Stimulated activated CD4-positive, alpha-beta T cell treated with anti-CD3 and anti-CD28 coated beads, Interleukin-15, amount 100 ng/mL, for 48 hours (primary cell): ENCODE measurements at places on chromosomes 2 and 18.

DNA sequence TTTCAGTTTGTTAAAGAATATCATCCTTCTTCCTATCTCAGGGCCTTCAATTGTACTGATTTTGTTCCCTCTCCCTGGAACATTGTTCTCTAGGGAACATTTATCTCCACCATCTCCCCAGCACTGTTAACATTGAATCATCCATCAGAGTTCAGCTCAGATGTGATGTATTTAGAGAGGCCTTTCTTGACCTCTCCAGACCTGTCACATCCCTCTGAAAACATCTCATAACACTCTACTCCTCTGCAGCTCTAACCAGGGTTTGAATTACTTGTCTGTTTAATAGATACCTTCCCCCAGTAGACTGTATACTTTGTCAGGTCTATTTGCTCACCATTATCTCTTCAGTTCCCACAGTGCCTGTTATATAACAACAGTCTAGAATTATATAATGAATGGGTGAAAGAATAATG, 98.6 kb downstream of the GALNT1 start:
- DNase-seq: no peak

- DNase-seq: no peak
Observed at GRCh38 chr2:143428700-143429099, 299.5 kb downstream of the ARHGAP15 start.

DNA sequence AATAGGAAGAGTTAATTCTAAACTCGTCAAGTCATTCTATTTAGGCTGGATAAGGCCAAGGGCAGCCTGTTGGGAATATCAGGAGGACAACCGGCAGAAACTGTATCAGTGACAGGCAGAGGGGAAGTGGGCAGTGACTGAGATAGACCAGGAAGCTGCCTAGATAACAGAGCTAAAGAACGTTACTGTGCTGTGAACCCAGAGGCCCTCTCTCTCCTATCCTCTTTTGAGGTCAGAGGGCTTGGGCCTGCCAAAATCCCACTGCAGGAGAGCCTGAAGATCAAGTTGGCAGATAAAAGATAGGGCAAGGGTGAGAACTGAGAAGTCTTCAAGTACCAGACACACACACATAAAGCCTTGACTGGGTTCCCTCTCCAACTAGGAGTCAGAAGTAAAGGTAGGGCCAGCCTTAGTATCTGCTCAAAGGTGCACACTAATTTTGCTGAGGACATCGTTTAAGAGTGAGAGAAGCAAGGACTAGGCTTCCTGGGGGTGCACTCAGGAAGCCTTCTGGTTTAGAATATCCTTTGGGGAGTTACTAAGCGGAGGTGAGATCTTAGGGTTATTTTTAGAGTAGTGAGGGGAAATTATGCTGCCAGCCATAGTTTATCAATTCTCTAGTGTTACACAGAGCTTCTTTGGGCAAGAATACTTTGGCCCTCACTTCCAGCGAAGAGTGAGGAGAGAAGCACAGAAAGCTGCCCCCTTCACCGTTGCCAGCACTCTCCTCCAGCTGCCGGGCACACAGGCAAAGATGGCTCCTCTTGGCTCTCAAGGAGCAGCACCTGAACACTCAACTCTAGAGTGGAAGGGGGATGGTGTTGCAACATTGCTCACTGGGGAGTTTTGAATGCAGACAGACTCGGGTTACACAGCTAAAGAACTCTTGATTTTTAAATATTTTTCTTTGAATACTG, 9.8 kb downstream of the CAVIN2 start:
- no peak for DNase-seq

DNA sequence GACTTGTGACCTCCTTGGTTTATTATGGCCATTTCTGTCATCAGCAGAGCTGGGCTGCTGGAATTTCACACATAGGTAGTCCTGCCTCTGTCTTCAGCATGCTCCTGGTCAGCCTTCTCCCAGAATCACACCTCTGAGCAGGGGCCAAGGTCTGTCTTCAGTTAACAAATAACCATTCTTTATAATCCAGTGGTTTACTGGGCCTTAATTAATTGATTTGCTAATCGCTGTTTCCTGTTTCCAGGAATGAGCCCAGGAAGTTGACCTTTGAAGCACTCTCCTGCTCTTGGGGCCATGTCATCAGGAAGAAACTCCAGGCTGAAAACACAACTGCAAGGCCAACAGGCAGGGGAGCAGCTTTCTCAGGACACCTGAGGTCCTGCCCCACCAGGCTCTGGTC, 278.5 kb downstream of the SRBD1 start:
- DNase-seq: no peak

DNA sequence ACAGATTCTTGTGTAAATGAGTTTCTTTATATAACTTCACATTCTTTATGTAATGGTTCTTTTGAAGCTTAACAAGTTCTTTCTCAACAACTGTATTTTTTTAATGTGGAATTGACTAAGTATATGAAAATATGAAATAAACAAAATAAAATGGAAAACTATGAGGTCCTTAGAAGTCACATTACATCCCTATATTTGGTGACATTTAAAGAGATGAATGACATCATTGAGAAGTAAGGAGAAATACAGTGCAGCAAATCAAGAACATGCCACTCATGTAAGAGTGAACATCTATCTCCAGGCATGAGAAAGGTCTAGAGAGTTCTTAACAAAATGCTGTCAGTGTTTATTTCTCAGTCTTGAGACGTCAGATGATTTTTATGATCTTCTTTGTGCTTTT, 39.0 kb upstream of the AAK1 start:
- no peak for DNase-seq

GRCh38 chr2:12429779-12430406, 286.8 kb upstream of the TRIB2 start:
- DNase-seq: no peak

DNA sequence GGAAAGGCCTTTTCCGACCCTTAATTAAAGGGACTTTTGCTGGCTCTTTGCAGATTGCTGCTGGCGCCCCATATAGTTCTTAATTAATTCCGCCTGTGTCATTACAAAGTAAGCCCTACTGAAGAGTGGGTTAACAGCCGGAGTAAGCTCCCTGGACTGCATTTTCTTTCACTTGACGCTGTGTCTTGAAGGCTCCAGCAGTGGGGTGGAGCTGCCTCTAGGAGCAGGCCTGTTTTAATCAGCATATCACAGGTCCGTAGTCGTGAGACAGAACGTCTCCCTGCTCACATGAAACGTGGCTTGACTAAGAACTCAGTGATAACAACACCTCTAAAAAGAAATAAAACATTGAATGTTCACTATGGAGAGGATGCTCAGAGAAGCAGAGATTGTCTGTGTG, 329.9 kb upstream of the RAB12 start:
- no peak for DNase-seq

- DNase-seq: no peak
Observed at GRCh38 chr2:66501267-66501666, 66.3 kb downstream of the MEIS1 start.

GRCh38 chr2:129828792-129829191, 150.7 kb upstream of the RAB6C start:
- no peak for DNase-seq

DNA sequence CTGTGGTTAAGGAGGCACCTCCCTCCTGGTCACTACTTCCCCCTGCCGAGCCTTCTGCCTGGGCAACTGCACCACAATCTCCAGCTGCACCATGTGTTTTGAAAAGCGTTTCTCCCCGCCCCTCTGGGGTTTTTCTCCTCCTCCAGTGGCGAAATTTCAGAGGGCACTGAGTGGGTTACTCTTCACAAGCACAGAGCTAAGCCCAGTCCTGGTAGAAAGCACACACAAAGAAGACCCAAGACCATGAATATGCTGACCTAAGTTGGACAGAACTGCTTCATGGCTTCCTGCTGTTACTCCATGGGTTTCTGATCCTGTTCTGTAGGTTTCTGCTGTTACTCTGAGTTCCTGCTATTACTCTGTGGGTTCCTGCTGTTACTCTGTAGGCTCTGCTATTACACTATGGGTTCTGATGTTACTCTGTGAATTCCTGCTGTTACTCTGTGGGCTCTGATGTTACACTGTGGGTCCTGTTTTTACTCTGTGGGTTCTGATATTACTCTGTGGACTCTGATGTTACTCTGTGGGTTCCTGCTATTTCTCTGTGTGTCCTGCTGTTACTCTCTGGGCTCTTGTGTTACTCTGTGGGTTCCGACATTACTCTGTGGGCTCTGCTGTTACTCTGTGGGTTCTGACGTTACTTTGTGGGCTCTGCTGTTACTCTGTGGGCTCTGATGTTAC, 216.6 kb downstream of the RTP5 start:
- no peak for DNase-seq

DNA sequence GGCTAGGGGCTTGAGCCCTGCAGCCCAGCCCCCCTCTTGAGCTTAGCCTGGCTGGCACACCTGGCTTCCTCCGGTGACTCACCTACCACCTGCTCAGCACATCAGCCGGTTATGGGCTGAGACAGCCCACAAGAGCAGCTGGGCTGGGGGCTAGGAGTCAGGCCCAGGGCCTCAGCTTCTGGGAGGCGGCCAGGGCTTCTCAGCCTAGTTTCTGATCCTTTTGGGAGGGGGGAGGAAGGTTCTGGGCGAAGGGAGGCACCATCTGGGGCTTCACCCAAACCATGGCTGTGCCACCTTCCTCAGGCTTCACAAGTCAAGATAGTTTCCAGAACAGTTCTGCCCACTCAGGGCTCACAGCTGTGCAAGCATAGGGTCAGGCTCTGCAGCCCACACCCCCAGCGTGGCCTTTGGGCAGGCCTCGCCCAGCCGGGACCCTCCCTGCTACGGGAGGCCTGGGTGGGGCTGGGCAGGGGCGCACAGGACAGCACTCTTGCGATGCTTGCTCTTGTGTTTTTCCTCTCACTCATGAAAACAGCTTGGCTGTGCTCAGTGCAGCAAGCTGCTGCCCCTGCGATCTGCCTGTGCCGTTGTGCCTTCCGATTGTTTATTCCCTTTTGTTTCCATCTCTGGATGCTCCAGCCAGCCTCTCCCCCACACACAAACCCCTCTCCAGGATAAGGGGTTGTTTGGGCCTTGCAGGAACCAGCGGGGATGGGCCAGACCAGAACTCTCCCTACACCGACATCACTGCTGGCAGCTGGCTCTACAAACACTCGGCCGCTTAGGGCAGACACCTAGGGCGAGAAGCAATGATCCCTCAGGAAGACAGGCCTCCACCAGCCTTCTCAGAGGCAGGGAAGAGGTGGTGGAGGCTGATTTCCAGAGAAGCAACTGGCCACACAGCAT, 26.1 kb upstream of the SEMA4C start:
- no peak for DNase-seq

DNA sequence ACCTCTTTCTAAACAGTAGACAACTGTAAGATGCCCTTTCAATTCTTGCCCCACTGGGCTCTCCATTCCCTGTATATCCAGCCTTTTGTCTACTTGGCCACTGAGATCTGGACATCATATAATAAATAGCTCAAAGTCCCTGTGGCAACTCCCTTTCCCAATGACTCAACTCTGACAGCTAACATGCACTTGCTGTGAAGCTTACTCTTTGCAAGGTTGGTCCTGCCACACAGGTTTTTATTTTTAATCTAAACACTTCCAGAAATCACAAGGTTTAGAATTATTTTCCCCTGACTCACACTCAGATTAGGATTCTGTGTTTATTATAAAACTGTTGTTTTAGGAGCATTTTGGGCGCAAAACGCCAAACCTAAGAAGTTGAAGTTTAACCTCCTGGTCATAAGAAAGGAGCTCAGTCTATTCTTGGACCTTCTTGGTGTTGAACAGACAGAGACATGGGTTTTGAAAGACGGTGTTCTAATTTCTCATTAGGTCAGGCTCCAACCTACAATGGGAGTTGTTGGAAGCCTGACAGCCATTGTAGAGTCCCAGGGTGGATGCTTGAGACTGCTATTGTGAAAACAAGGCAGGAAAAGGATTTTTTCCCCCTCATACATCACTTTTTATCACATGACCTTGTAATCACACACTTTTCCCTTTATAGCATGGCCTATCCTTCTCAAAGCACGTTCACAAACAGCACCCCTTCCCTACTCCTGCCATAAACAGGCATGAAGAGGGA, 124.7 kb upstream of the SERPINE2 start:
- DNase-seq: no peak
